ENCODE measurements at places on chromosomes 7 and 10.

DNA sequence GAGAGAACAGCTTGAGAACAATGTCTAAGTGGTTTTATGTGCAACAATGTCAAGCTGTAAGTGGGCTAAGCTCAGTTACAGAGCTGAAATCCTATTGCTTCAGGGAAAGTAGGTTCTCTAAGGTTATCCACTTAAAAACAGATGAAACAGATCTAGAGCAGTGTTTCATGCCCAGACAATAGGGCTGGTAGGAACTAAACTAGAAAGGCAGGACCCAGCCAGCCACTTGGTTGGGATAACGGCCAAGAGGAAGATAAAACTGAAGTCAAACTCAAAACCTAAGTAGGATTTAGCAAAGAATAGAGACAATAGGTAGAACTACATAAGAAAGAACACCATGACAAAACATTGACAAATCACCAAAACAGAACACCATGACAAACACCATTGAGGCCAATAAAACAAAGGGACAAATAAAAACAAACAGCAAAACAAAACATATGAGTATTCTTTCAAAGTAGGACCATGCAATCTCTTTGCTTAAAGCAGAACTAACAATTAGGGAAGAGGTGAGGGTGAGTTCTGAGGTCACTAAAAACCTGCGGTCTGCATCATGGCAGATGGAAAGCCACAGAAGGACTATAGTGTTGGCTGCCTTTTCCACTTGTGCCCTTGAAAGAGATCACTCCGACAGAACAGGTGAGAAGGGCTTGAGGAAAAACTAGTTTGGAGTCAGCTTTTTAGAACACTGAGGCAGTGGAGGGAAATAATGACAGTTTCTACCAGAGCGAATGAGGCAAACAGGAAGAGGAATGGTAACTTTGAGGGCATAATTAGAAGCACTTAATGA lies 81.0 kb downstream of the HGF start:
- no peak for DNase-seq

DNA sequence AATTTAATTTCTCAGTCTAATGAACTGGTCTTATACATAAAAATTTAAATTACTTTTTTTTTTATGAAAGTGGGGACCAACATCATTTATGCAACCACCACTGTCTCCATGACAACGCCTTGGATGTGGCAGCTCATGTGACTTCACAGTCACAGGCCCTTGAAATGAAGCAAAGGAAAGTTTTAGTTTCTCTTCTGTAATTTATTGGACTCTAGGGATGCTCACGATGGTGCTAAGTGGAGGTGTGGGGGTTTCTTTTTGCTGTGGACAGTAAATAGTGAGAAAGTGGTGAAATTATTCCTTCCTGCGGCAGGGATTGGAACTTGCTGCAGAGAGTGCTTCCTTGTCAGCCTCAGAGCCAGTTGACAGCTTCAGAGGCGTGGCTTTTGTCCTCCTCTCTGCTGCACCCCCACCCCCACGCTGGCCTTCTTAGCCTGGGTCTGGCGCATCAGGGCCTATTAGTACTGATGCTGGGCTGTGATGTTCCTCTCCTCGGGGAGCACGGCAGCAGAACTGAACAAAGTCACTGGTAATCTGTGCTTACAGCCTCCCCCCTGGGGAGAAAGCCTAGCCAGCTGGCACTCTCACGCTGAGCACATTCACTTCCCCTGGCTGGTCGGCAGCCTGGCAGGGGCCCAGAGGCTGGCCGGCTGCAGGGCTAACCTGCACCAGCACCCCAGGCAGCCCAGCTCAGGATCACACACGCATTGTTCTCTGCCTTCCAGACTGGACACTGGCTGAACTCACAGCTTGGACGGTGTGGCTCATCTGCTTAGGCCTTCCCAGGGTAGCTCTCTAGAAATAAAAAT lies 517.5 kb upstream of the GALNT17 start:
- no peak for DNase-seq

DNA sequence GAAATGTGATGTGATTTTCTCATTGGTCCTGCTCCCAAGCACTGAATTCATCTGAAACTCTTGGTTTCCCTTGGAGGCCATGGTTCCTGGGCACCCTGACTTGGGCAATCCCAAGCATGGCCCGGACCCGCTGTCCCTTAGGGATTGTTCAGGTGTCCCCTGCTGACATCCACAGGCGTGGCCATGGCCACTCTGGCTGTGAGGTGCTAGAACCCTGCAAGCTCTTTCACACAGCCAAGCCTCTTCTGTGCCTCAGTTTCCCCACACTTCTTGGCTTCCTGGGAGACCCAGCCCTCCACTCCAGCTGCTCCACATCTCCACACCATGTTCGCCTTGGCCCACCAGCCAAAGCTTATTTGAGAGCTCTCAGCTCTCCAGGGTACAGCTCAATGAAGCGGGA lies 12.0 kb upstream of the AZGP1 start:
- DNase-seq, result no peak

DNA sequence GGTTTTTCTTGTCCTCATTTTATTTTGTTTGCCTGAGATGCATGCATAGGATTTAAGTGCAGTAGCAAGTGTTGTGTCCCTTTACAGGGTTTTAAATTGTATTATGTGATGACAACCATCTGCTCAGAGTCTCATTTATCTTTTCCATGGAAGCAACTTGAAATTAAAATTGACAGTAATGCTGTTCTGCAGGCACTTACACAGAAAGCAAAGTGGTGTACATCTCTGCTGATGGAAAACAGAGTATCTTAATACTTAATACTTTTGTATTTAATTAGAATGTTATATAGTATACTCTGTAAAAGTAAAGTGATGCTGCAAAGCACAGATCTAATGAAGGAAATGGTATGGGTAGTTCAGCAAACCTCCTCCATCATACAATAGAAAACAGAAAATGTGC lies 482.9 kb downstream of the POM121L12 start:
- DNase-seq, result no peak

DNA sequence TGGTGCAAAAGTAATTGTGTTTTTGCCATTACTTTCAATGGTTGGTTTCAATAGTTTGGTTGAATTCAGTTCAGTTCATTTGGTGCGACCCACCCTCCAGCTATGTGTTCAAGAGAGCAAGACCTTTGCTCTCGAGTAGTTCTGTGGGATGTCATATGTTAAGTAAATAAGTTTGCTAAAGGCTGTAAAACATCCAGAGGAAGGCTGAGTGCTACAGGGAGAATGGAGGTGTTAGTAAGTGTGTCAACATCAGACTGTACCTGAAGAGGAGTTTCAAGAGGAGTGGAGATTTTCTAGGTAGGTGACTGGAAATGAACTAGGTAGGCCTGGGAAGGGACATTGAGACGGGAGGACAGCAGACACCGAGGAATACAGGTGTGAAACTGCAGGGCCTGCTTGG lies 147.7 kb downstream of the SH2D4B start:
- no peak for DNase-seq
